ENCODE measurements at places on chromosomes 16 and 17. TPM values are rescaled to one million over a fixed set of nuclear protein-coding genes. Genes with fewer than 3 reads are reported as not detected.

Gene KCNJ18
- not detected for polyA plus RNA-seq

Gene CTRB1
- polyA plus RNA-seq = not detected

Gene DRG2
- polyA plus RNA-seq = 38.1 TPM

Gene SCNN1B
- polyA plus RNA-seq = 0.13 TPM

Gene GNAO1
- polyA plus RNA-seq = 15.9 TPM

Gene EEF2K
- polyA plus RNA-seq = 18.7 TPM

Gene TEKT3
- polyA plus RNA-seq = 1.0 TPM

Gene CDH11
- 27.8 TPM for polyA plus RNA-seq

Gene DOC2A
- 4.2 TPM for polyA plus RNA-seq

Gene ZNF597
- polyA plus RNA-seq = 4.2 TPM

Gene IGFALS
- polyA plus RNA-seq = 8.3 TPM

Gene PIRT
- 6.5 TPM for polyA plus RNA-seq

Gene CPNE7
- 11.7 TPM for polyA plus RNA-seq

Gene TLCD1
- 9.4 TPM for polyA plus RNA-seq

Gene BPTF
- 62.2 TPM for polyA plus RNA-seq

Gene FOXO3B
- 2.6 TPM for polyA plus RNA-seq

Gene DNAAF8
- 0.78 TPM for polyA plus RNA-seq

Gene ABCC12
- not detected for polyA plus RNA-seq

Gene JPH3
- polyA plus RNA-seq = 2.2 TPM

Gene DHRS13
- polyA plus RNA-seq = 8.4 TPM

Gene TP53TG3
- not detected for polyA plus RNA-seq

Gene CNTD1
- 3.0 TPM for polyA plus RNA-seq

Gene ZACN
- 23.7 TPM for polyA plus RNA-seq

Gene GPRC5B
- 46.8 TPM for polyA plus RNA-seq

Gene C16orf89
- polyA plus RNA-seq = 3.1 TPM

Gene TBC1D26
- 0.28 TPM for polyA plus RNA-seq

Gene OTOP2
- polyA plus RNA-seq = 1.6 TPM

Gene TRAP1
- 97.1 TPM for polyA plus RNA-seq

Gene PRKCB
- polyA plus RNA-seq = 3.1 TPM

Gene ZNF213
- polyA plus RNA-seq = 11.6 TPM

Gene SEZ6
- 4.6 TPM for polyA plus RNA-seq

Gene CBLN1
- polyA plus RNA-seq = 1.8 TPM

Gene CMTM2
- 0.25 TPM for polyA plus RNA-seq

Gene UTS2R
- polyA plus RNA-seq = 0.04 TPM

Gene SLC47A1
- polyA plus RNA-seq = 1.1 TPM

Gene CES5A
- polyA plus RNA-seq = not detected

Gene CCL1
- polyA plus RNA-seq = not detected

Gene GDPD3
- polyA plus RNA-seq = 18.1 TPM

Gene DNAH17
- polyA plus RNA-seq = 4.4 TPM

Gene PRSS33
- polyA plus RNA-seq = 0.13 TPM

Gene GLIS2
- 11.5 TPM for polyA plus RNA-seq

Gene KIF1C
- 69.2 TPM for polyA plus RNA-seq

Gene DHX8
- 27.8 TPM for polyA plus RNA-seq

Gene GAS2L2
- polyA plus RNA-seq = 0.13 TPM
